ENCODE measurements at places on chromosomes 1 and 21.

DNA sequence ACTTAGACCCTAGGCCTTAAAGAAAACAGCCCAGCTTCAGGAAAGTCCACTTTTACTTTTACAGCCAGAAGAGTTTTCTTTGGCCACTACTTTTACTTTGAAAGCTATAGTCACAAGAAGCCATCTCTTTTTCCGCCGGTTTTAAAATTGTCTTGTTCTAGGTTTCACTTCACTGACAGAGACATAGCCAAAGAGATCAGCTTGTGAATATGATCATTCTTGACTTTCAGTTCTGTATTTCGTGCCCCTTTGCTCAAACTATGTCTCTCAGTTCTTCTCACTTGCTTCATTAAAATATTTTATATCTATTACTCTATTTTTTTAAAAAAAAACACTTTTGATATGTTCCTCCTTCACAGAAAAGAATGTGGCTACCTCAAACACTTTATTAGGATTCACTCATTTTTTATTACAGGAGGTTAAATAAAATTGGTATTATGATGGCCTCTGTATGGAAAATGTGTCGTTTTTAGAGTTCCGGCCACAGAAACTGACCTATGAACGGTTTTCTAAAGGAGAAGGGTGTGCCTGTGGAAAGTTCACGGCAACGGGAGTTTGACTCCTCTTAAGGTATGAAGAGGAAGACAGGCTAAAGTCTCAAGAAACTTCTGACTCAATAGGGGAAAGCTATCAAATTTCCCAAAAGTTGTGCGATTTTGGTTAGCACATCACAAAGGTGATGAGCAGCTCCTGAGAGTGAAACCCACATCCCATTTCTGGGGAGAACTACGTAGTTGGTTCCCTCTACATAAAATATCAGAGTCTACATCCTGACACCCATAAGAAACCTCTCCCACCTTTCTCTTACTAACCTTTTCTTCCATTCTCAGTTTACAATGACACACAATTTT, 1.2 kb downstream of the MCOLN2 start:
- DNase-seq: peak; percentile 73

- DNase-seq: no peak
These were observed 17.6 kb downstream of the PBX1 start for GRCh38 chr1:164576291-164577271.

GRCh38 chr21:35652196-35652595, 408.1 kb downstream of the SETD4 start:
- DNase-seq: no peak

GRCh38 chr1:214022810-214023425, 35.1 kb downstream of the PROX1 start:
- no peak for DNase-seq

DNA sequence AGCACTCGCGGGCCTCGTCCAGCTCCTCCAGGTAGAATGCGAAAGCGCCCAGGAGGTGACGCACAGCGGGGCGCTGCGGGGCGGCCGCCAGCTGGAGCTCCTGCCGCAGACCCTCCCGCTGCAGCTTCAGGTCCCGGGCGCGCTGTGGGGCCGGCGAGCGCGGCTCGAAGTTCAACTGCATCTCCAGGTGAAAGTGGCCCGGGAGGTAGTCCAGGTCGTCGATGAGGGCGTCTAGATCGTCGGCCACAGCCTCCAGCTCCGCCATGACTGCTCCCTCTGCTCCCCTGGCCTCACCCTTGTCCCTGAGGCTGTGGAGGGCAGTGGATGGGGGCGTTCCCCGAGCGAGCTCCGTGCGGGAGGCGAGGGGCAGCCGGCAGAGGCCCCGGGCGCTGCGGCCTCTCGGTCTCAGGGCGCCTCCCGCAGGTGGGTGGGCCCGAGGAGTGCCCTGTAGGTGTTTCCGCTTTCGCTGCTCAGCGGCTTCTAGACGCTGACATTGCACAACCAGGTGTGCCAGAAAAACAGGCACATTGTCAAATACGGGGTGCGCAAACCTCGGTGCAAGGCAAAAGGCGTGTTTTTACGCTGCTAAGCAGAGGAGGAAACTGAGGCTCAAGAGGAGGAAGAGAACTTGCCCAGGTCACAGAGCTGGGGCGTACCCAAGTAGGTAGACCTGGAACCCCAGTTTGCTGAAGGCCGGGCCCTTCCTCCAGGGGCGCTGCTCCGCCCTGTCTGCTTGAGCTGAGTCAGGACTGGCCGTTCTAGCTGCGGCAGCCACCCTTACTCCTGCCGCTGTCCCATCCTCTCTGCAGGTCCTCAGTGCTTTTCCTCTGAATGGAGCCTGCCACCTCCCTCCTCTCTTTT, at the start of gene TTC22:
Gene TTC22 (minus strand): TSS at position 425 of the 861 bp plus-strand sequence. CDS start 160 bp downstream, at position 265.
- peak; percentile 78 for DNase-seq

DNA sequence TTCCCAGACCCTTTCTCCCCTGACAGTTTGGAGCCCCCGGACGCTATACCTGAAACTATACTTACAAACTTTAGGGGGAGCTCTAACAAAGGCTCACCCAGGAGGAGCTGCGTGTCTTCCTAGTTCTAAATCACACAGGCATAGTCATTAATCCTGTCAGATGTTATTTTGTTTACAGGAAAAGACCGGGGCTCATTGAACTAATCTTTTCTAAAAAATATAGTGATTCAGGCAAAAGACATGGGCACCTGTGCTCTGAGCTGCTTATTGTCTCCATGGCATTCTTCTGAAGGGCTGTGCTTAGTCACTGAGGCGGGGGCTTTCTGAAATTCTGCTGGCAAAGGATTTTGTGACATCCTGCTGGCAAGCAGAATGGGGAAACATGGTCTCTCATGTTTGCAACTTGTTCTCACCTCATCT, 1577.0 kb downstream of the NCAM2 start:
- no peak for DNase-seq

GRCh38 chr21:45326169-45326851, 38.6 kb upstream of the POFUT2 start:
- DNase-seq: no peak

- DNase-seq: no peak
These were observed 25.1 kb downstream of the NENF start for GRCh38 chr1:212457740-212458338.

- DNase-seq: no peak
These were observed 45.7 kb upstream of the FMN2 start for GRCh38 chr1:240046000-240046399.

- DNase-seq: no peak
These were observed 694.4 kb downstream of the MATN1 start for GRCh38 chr1:30028939-30029338.

GRCh38 chr21:43195121-43196021, 26.6 kb downstream of the CRYAA start:
- DNase-seq: no peak

- peak; percentile 13 for DNase-seq
These were observed 89.2 kb downstream of the SLC35F3 start for GRCh38 chr1:233993651-233994050.
